ENCODE measurements at places on chromosomes 3 and 15.

DNA sequence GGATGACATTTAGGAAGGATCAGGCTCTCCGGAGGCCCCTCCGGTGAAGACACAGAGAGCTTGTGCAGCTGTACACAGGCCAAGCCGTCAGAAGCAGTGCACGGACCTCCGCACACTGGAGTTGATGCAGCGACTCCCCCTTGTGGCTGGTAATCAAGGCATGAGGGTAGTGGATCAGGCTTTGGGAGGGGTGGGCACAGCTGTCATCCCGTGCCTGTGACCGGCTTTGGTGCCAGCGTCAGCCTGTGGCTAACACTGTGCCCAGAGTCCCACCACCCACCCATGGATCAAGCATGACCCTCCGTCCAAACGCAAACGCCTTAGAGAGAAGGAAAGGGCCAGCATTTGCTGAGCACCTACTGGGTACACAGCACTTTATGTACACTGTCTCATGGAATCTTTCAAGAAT is 8.2 kb upstream of the GRIP2 start:
- DNase-seq = peak; percentile 33

- DNase-seq = no peak
Measured at GRCh38 chr15:39887832-39888231, 32.2 kb downstream of the GPR176 start.

DNA sequence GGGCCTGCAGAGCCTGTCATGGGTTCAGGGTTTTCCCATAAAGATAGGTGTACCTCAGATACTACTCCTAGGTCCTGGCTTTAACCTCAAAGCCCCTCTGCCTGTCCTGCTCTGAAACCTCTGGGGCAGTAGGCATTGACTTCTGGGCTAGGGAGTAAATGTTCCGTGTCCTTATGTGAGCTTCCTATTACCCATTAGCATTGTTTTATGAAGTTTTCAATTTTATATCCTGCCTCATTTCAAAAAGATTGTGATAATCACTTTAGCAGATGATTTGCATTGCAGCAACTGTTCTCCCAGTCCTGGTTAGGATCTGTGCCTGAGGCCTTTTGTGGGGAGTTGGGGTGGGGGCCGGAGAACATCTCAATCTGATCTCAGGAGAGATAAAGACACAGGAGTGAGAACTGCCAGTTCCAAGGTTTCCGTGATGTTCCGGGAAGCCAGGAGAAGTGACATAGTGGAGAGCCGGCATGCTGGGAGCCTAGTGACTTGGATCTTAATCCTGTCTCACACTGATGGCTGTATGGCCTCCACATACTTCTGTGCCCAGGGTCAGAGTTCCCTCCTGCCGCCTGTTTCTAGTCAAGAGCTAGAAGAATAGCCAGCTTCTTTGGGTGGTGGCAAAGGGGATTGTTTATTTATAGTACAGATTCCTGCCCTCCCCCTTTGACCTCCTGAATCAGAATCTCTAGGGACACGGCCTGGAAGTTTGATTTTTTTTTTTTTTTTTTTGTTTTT is 10.6 kb downstream of the TPM1 start:
- no peak for DNase-seq

DNA sequence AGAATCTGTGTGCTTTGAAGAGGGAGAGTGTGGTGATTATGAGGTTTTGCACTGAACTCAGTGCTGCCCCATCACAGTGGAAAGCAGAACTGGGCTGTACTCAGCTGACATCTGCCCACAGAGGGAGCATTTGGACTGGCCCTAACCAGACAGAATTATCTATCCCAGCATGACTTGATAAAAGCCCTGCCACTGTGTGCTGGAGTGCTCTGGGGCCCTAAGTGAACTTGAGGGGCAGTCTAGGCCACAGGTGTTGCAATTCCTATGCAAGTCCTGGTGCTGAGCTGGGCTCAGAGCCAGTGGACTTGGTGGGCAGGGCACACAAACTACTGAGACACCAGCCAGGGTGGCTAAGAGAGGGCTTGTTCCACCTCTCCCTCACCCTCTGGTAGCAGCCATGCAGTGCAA is 269.2 kb upstream of the CTNNB1 start:
- DNase-seq = no peak

DNA sequence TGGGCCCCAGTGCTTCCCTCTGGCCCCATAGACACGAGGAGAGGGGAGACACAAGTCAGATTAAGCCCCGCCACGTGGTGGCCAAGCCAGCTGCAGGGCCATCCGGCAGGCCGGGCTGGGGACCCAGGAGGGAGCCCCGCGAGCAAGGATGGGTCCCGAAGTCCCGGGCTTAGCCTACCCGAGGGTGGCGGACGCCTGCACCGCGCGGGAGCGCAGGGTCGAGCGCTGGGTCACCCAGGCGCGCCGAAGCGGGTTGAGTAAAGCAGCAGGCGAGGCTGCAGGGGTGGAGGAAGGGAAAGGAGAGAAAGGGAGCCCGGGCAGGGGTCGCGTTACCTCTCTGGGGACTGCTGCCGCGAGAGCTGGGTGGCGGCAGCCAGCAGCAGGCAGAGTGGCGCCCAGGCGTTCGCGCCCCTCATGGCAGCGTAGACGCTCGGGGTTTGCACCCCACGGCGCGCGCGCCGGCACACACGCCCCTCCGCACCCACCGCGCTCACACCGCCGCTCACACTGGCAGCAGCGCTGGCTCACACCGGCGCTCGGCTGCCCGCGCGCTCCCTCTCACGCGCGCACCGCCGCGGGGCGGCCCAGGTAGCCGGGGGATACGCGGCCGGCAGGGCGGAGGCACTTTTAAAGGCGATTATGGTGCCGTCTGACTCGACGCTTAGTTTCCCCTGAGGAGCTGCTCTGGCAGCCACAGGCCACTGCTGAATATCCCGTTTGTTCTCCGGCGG is at the start of gene PCOLCE2:
TSS of gene PCOLCE2 (minus strand) at position 603 of the 731 bp plus-strand sequence. CDS start at position 416, 187 bp downstream.
- no peak for DNase-seq

GRCh38 chr3:168964736-168965135 is 698.8 kb downstream of the MECOM start:
- DNase-seq = no peak

GRCh38 chr3:111244760-111245159 is 173.1 kb downstream of the NECTIN3 start:
- no peak for DNase-seq

GRCh38 chr3:73653351-73653750 is 28.6 kb upstream of the PDZRN3 start:
- DNase-seq = no peak

- DNase-seq = peak; percentile 54
Measured at GRCh38 chr3:101803173-101803782, 24.3 kb downstream of the NXPE3 start.

GRCh38 chr3:72678867-72679266 is 169.4 kb downstream of the SHQ1 start:
- DNase-seq = no peak

- no peak for DNase-seq
Measured at GRCh38 chr15:69576948-69577351, 124.3 kb downstream of the RPLP1 start.

DNA sequence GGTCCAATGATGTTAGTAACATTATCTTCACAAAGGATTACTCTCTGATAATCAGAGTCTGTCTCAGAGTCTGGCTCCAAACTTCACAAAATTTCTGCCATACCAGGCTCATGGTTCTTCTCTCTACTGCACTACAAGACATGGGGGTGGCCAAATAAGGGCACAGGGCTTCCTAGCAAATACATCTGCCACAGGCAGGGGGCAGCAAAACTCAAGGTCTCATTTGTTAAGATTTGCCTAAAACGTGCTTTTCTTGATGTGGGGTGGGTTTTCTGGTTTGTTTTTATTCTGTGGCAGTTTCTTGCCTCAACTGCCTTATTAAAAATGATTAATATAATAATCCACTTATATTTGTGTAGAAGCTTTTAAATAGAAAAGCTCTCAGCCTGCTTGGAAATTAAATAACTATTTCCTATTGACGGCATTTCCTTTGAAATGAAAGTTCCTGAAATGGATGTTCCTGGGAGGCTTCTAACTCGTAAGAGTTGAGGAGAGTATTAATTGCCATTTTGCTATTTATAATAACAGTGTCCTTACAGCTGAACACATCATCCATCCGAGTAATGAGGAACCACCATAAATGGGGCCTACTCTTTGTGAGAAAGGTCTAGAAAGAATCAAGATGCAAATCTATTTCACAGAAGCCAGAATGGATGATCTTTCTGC is 53.8 kb downstream of the SST start:
- DNase-seq = peak; percentile 20

DNA sequence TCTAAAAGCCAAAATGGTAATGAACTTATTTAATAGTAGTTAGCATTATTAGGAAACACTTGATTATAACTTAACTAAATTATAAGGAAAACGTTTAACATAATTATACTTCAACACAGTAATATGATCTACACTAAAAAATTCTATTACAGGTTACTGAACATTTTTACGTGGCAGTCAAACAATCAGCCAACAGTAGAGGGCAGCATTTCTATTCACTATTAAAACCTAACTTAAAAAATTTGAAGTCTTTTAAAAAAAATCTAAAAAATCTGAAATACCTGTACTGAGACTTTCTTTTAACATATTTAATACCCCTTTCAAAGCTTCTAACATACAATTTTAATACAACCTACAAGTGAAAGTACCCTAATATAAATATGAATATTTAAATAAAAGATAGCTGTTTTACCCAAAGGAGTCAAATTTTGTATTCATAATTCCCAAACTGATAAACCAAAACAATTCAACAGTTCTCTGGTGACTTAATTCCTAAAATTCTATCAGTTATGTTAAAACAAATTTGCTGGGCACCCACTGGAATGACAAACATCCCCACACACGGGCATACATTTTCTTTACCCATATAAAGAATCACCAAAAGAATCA is 41.5 kb downstream of the DLG1 start:
- peak; percentile 24 for DNase-seq

GRCh38 chr3:115156046-115156654 is 9.1 kb upstream of the ZBTB20 start:
- DNase-seq = no peak

- DNase-seq = no peak
Measured at GRCh38 chr3:65531499-65531898, 507.2 kb downstream of the MAGI1 start.

- peak; percentile 24 for DNase-seq
Measured at GRCh38 chr3:66938338-66938963, 59.7 kb upstream of the KBTBD8 start.

- no peak for DNase-seq
Measured at GRCh38 chr3:11037241-11037873, 44.8 kb downstream of the SLC6A1 start.

GRCh38 chr3:31668242-31668641 is 135.5 kb downstream of the STT3B start:
- no peak for DNase-seq

- DNase-seq = no peak
Measured at GRCh38 chr15:53160092-53160704, 370.1 kb upstream of the ONECUT1 start.

GRCh38 chr15:77622209-77622933 is 10.3 kb downstream of the LINGO1 start:
- no peak for DNase-seq

GRCh38 chr3:186882881-186883685 is 40.6 kb downstream of the ADIPOQ start:
- no peak for DNase-seq

DNA sequence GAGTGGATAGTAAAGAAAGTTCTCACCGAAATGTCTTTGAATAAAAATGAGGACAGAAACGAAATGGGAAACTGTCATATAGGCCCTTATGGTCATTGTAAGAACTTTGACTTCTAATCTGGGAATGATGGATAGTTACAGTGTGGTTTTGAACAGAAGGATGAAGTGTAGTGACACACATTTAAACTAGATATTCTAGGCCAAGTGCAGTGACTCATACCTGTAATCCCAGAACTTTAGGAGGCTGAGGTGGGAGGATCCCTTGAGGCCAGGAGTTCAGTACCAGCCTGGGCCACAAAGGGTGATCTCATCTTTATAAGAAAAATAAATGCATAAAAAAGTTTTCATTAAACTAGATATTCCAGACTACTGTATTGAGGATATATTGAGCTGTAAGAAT is 452.8 kb downstream of the ROBO1 start:
- no peak for DNase-seq

DNA sequence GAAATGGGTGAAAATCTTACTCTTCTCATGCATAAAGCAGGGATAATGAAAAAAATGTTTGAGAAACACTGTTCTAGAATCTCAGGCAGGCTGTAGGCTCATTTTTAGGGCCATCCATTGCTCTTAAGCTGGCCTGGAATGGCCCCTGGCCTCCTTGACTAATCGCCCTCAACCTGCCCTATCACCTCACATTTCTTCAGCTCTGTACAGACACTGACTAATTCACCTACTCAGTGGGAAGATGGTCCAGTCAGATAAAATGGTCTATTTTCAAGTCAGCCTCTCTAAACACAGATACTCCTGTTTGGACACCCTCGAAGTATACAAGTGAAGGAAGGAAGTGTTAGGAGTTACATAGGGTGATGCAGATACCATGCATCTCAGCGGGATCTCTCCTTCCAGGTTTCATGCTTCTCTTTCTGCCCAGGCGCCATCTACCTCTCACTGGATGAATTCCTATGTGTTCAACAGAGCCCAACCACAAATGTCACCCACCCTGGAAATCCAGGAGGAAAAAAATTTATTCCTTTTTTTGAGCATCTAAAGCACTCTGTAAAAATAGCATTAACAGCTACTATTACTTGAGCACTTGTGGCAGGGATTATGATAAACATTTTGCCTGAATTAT is 12.1 kb downstream of the FMN1 start:
- no peak for DNase-seq

DNA sequence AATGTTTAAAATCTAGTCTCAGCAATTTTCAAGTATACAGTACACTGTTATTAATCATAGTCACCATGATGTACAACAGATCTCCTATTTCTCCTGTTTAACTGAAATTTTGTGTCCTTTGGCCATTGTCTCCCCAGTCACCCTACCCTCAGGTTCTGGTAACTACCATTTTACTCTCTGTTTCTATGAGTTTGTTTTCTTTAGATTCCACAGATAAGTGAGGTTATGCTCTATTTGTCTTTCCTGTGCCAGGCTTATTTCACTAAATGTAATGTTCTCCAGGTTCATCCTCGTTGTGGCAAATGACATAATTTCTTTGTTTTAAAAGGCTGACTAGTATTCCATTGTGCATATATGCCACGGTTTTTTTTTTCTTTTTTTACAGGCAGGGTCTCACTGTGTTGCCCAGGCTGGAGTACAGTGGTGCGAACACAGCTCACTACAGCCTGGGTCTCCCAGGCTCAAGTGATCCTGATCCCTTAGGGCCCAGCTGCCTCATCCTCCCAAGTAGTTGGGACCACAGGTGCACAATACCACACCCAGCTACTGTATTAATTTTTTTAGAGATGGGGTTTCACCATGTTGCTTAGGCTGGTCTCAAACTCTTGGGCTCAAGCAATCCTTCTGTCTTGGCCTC is 50.0 kb downstream of the RAB7A start:
- no peak for DNase-seq

DNA sequence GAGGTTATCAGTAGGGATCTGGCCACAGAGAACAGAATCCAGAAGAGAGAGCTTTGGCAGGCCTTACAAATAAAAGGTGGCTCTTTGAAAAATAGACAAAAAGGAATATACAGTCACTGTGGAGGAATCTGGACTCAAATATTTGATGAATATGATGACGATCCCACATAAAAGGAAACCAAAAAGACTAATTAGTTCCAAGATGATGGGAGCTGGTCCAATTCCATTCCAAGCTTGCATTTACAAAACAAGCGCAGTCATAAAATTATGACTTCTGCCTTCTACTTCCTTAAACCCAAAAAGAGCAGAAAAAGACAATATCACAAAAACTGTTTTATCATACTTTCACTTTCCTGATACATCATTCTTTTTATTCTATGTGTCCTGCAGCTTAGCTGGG is 285.8 kb downstream of the DIPK2A start:
- no peak for DNase-seq
